ENCODE measurements at places on chromosomes 3 and 15.
A peak's percentile ranks its signal among the peaks of the same experiment; 100 is the strongest.

DNA sequence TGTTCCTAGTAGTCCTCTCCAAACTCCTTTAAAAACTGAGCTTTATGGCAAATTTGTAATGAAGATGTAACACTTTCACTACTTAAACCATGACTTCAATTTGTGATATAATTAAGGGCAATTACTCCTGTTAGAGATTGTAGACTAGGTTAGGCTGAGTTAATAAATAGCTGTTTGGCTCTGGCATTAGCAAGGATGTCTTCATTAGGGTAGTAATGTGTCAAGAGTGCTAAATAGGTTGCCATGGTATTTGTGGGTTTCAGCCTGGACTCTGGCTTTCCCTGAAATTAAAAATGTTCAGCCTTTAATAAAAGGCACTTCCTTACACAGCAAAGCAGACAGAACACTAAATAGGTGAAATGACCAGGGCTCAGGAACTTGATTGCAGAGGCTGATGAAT is 71.9 kb downstream of the GHSR start:
- no peak for DNase-seq

DNA sequence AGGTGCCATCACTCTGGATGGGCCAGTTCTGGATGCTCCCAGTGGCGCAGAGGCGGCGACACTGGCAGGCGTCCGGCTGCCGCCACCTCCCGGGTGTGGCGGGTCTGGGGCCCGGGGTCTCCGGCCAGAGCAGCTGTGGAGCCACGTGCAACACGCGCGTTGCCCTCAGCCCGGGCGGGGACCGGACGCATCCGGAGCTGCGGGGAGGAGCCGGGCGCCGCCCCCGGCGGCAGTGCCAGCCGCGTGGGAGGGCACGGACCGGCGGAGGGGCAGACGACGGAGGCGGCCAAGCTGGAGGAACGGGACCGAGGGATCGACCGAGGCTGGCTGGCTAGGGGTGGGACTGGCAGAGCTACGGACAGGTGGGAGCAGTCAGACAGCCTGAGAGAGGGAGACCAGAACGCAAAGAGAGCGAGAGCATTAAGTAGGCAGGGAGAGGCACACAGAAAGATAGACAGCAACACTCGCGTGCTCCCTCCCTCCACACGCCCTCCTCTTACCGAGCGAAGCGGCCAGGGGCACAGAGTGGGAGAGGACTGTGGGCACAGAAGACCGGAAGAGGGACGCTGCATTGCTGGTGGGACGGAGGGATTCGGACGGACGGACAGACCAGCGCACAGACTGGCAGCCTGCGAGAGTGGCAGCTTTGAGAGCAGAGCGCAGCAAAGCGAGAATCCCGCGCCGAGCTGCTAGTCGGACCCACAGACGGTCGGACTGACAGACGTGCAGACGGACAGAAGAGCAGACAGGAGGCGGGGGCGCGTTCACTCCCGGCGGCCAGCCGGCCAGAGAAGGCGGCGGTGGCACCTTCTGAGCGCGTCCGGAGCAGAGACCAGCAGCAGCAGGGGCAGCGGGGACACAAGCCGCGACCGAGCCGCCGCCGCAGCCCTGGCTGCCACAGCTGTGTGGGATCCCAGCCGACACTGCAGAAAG is at the start of gene ARPP21:
TSS of gene ARPP21 (plus strand) at position 272 of the 933 bp plus-strand sequence. CDS start 42,227 bp downstream, outside the sequence.
- DNase-seq, result peak; percentile 4

DNA sequence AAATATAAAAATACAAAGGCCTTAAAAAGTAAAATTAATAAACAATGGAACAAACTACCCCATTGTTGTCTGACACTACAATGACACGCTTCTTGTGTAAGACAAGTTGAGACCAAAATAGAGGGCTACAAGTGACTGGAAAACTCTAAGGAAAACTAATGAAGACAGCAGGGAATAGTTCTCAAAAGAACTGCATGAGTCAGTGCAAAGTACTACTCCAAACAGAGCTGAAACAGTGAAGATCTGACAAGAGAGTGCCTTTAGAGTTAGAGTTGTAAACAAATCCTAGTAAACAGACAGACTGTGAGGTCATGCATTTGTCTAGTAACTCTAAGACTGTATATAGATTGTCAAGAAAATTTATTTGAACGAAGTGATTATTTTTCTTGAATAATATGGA is 233.9 kb downstream of the BBX start:
- no peak for DNase-seq

- DNase-seq, result no peak
These were observed 74.6 kb downstream of the CNTN3 start for GRCh38 chr3:74539876-74540275.

- DNase-seq, result no peak
These were observed 1037.9 kb downstream of the ROBO1 start for GRCh38 chr3:78729946-78730345.

GRCh38 chr3:46934498-46935167 is 41.9 kb downstream of the CCDC12 start:
- no peak for DNase-seq

DNA sequence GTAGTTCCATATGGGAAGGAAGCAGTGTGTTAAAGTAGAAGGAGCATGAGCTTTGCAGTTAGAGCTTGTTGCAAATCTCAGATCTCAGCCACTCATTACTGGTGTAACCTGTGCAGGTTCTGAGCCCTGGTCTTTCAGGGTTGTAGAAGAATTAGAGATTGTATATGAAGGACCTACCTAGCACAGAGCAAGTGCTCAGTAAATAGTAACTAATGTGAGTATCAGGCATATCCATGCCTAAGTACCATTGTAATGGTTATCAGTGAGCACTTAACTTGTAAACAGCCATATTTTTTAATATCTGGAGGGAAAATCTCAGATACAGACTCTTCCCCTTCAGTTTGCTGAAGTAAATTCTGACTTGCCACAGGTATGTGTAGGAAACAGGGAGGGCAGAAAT is 59.3 kb downstream of the MAP6D1 start:
- DNase-seq, result no peak

GRCh38 chr3:44326019-44326418 is 12.5 kb upstream of the TCAIM start:
- no peak for DNase-seq

GRCh38 chr3:181741417-181741816 is 29.7 kb downstream of the SOX2 start:
- DNase-seq, result no peak

DNA sequence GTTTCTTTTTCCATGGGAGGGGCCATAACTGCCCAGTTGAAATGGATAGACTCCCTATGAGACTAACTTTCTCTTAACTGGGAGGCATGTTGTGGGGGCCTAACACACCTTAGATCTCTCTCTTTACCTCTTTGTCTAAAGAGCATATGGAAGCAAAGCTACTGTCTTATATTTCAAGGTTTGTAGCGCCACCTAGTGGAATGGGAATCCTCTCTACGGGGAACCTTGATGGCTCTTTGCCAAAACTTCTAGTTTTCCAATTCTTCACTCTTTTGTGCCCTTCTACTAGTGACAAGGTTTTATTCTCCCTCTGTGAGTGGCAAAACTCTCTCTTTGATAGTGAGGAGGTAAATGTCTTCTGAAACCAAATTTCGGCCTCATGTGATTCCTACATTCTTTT is 1030.4 kb upstream of the CADM2 start:
- DNase-seq, result no peak

GRCh38 chr3:23740517-23740965 is 65.2 kb upstream of the UBE2E1 start:
- peak; percentile 30 for DNase-seq

GRCh38 chr15:45314960-45315359 is 62.9 kb downstream of the SLC28A2 start:
- no peak for DNase-seq

GRCh38 chr3:101849714-101850245 is 466 bp downstream of the NFKBIZ start:
- no peak for DNase-seq

DNA sequence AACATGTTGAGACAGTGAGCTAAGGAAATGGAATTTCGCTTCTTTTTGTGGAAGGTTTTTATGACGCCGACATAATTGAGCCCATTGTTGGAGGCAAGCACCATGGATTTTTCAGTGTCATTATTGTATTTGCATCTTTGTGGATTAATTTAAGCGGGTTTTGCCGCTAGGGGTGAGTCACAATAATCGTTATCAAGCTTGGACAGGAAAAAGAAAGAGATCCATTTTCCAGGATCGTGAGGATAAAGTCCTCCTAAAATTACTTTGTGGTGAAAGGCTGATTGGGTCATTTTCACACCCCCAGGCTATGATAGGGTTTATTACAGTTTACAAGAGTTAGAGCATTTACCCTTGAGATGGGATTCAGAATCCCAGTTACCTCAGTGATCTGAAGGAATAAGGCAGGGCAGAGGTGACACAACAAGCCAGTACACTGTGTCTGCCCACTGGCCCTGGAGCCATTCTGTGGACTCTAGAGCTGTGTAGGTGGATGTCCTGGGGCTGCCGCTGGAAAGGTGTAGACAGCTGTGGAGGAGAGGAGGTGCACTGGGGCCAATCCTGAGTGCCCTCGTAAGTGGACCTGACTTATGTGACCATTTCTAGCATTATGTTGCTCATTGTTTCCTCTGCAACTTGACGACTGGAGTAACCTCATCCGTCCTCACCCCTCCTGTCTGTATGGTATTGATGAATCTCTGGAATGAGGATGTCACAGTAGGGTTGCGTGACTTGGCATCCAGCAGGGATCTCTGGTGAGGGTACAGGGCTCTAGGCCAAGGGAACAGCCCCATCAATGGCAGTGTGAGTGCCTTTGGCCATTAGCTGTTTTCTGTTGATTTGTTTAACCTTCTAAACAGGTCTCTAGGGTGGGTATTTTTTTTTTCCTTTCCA is 370.1 kb downstream of the LRTM1 start:
- DNase-seq, result peak; percentile 76

GRCh38 chr15:49239105-49239504 is 69.1 kb downstream of the GALK2 start:
- no peak for DNase-seq

- DNase-seq, result peak; percentile 36
These were observed 13.6 kb downstream of the MRPS25 start for GRCh38 chr3:15051531-15051930.

DNA sequence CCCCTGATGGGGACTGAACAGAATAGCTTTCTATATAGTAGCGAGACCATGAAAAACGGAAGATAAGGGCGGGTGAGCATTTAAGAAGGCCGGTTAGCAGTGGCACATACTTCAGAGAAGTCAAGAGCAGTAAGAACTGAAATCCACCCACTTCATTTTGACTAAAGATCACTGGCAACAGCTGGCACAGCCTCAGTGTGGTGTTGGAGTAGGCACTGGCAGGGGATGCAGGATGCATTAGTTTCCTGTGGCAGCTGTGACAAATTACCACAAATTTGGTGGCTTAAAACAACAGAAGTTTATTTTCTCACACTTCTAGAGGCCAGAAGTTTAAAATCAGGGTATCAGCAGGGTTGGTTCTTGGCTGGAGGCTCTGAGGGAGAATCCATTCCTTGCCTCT is 176.5 kb downstream of the ADAMTSL3 start:
- no peak for DNase-seq

GRCh38 chr3:173630849-173631248 is 233.3 kb downstream of the NLGN1 start:
- DNase-seq, result no peak

DNA sequence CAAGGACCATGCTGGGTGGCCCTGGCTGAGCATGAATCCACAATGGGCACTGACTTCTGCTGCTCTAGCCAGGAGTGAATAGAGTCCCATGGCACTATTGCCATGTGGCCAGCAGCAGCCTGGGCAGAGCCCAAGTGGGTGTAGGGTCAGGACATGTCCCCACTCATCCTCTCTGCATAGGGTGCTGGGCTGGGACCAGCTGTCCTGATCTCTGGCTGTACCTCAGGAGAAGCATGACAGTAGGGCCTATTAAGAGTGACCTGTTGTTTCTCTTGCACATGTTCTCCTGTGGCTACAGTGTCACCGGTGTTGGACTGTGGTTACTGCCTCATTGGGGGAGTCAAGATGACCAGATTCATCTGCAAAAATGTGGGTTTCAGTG is 46.9 kb downstream of the DLEC1 start:
- no peak for DNase-seq

GRCh38 chr3:18771931-18772330 is 346.8 kb upstream of the SATB1 start:
- DNase-seq, result no peak

DNA sequence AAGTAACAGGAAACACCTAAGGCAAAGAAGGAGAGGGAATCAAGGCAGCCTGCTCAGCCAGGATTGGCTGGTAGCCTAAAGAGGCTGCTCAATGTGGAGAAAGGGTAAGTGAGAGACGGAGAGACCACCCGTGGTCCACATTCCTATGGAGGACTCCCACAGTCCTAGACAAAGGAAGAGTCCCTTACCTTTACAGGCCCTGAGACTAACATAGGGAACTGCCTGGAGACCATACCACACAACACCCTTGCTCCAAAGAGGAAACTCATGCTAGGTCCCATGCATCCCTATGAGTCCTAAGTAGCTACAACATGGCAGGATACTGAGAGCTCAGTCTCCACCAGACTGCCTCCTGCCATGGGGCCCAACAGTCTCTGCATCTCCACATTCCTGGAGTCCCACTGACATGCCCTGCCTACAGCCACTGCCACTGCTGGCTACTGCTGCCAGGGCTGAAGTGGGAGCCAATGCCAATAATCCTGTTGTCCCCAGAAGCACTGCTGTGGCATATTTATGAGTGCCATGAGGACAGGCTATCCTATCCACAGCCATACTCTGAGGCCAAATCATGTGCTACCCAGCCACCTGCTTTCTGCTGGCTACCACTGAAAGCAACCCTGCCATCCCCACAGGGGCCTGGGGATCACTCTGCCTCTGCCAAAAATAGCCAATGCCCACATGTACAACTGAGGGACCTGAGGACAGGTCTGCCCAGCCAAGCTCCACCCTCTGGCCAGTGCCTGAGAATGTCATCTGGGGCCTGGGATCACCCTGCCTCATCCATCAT is 45.0 kb downstream of the COPS2 start:
- no peak for DNase-seq

GRCh38 chr3:46141813-46142212 is 66.3 kb downstream of the CCR1 start:
- no peak for DNase-seq

GRCh38 chr15:99954361-99955180 is 221.3 kb upstream of the LYSMD4 start:
- no peak for DNase-seq

DNA sequence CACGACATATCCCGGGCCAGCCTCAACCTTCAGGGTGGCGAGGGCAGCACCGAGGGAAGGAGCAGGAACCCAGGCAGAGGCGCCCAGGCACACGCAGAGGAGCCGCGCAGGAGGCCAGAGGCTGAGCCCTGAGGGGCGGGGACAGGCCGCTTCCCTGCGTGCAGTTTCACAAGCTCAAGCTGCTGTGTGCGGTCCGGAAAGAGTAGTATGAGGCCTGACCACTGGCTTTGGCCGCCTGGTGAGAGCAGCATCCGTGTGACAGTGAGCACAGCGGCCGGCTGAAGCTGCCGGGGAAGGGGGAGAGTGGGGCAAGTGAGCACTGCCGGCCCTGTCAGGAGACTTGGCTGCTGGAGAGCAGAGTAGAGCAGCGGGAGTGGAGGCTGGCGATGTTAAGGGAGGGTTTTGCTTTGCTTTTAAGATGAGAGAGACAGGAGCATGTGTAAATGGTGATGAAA is 8.7 kb downstream of the ZDHHC19 start:
- no peak for DNase-seq

DNA sequence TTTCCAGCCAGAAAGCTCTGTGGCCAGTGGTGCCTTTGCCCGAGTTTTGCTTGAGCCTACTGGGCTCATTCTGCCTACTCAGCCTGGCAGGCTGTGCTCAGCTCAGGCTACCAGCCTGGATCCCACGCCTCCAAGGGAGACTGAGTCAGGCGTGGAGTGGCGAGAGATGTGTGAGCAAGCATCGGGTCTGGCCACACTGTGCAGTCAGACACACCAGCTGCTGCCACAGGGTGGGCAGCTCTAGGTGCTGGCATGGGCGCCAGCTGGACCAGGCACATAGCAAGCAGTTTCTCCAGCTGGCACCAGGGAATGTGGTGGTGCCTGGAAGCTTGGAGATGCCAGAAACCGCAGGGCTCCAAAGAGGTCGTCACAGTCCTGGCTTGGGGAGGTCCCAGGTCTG is 498.5 kb upstream of the CNTN4 start:
- no peak for DNase-seq

All from NCI-H460 (cell line).